Astrocyte of the cerebellum (primary cell): ENCODE measurements at places on chromosomes 4 and X.

DNA sequence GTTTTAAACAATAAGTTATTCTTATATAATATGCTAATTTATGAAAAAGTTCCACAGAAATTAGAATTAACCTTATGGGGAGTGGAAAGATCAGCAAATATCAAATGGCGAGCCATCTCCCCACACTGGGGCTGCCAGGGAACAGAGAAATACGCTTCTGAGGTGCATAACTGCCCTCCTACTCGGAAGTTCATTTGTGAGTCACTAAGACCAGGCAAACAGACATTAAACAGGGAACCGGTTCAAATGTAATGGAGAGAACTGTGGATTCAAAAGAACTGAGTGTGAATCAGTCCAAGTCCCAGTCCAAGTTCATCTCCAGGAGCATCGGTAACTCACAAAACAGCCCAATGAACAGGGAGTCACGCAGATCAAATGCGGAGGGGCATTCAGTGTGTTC lies 11.4 kb upstream of the S100G start:
- DNase-seq: no peak

- no peak for DNase-seq
These were observed 12.1 kb upstream of the MAGEA11 start for GRCh38 chrX:149699761-149700160.

GRCh38 chr4:3262208-3263052 lies 13.5 kb downstream of the MSANTD1 start:
- DNase-seq: no peak

DNA sequence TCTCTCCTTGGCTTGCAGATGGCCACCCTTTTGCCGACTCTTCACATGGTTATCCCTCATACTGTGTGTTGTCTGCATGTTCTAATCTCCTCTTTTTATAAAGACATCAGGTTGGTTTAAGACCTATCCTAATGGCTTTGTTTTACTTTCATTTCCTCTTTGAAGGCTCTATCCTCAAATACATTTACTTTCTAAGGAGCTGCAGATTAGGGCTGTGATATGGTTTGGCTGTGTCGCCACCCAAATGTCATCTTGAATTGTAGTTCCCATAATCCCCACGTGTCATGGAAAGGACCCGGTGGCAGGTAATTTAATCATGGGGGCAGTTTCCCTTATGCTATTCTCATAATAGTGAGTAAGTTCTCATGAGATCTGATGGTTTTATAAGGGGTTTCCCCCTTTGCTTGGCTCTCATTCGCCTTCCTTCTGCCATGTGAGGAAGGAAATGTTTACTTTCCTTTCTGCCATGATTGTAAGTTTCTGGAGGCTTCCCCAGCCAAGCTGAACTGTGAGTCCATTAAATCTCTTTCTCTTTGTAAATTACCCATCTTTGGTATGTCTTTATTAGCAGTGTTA lies 204.5 kb downstream of the RELL1 start:
- no peak for DNase-seq

DNA sequence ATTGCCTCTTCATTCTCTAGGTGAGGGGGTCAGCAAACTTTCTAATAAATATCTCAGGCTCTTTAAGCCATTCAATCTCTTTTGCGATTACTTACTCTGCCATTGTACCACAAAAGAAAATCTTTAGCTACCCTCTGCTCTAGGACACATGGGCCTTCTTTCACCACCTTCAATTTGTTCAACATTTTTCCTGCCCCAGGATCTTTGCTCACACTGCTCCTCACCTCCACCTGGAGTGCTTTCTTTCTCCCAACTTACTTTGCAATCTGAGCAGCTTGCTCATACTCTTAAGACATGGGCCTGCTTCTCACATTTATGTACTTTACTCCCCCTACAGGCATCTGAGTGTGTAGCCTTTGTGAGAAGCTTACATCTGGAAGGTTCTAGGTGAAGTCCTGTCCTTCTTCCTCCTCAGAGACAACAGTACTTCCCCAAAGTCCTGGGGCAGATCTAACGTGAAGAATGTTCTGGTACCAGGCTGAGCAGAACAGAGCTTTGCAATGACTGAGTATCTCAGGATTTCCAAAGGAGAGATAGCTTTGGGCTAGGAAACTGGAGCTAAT lies 55.0 kb upstream of the PRDM5 start:
- peak; percentile 8 for DNase-seq

GRCh38 chr4:36652857-36653256 lies 371.4 kb downstream of the DTHD1 start:
- DNase-seq: no peak

DNA sequence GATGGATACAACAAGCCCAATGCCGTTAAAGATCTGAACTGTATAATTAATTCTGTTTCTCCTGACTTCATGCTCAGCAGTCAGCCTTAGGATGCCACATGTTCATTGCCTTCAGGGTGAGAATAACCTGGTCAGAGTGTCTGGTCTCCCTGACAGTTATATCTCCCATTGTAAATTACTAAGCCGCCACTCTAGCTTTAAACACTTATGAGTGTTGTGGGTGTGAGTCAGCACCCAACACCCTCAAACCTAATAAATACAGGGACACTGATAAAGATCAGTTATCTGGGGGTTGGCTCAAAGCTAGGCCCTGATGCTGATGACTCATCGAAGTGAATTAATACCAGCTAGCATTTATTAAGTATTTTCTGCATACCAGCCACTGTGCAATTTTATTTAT lies 64.9 kb upstream of the DYNLT3 start:
- DNase-seq: no peak

DNA sequence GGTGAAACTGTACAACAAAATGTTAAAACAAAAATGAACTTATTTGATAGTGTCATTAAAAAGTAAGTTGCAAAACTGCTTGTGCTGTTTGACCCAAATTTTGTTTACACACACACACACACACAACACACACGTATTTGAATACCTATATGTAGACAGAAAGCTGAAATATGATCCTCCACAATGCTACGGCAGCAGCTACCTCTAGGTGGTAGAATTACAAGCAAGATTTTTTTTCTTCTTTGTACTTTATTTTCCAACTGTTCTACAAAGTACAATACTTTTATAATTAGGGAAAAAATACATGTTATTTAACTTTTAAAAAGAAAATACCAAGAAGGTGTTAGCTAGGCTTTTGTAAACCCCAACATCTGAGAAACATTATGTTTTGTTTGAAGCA lies 1.2 kb downstream of the CYTL1 start:
- no peak for DNase-seq

- no peak for DNase-seq
These were observed 633.9 kb upstream of the CPEB2 start for GRCh38 chr4:14368391-14368790.

GRCh38 chr4:98027827-98028226 lies 115.4 kb downstream of the STPG2 start:
- DNase-seq: no peak

DNA sequence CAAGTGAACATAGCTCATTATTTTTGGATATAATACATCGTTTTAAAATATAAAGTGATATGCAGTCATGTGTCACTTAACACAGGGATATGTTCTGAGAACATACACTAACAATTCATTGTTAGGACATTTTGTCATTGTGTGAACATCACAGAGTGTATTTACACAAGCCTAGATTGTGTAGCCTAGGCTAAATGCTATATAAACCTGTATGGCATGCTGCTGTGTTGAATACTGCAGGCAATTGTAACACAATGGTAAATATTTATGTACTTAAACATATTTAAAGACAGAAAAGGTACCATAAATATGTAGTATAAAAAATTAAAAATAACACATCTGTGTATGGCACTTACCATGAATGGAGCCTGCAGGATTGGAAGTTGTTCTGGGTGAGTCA lies 44.9 kb upstream of the GPRIN3 start:
- DNase-seq: no peak

DNA sequence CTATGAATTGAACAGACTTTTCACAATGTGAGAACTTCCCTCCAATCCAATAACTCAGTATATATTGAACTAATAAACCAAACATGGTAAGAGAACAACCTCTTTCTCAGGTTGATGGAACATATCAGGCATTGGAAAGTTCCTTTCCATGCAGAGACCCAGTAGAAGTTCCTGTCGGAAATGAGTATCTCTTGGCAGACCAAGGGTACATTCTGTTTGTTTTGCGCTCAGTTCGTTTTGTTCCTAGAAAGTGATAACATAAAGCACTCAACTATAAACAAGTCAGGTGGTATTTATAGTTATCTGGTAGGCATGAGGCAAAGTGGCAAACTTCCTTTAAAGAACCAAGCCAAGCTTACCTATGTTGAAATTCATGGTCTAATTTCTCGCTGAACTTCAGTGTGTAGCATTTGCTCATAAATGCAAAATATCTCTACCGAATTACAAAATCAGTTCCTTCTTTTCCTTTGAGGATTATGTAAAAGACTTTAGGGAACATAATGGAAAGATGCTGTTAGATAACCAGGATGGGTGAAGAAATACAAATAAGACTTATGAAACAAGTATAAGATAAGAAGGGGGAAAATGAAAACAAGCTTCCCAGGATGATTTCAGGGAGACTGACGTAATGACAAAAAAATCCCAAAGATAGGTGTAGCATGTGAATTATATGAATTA lies 120.3 kb downstream of the ARHGAP24 start:
- no peak for DNase-seq

DNA sequence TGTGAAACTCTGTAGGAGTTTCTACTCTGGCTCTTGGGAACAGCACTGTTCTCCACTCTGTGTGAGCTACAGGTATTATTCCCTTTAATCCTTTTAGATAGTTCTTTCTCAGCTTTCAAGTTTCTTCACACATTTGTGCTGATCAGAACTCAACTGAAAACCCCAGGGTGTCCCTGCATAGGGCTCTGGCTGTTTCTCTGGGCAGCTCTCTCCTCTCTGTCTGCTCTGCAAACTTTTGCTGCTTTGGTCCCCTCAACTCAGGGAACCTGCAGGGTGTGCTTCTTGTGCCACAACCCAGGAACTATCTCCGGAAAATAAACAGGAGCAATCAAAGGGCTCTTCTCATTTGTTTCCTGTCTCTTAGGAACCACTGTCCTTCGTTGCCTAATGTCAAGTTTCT lies 196.6 kb upstream of the GABRA2 start:
- no peak for DNase-seq
